HL-60 (cell line): ENCODE measurements at places on chromosomes 16 and 17.

GRCh38 chr16:1299012-1299867 is 10.2 kb upstream of the UBE2I start:
- no peak for DNase-seq

GRCh38 chr17:74858672-74859458 is 820 bp downstream of the GRIN2C start:
- no peak for DNase-seq

DNA sequence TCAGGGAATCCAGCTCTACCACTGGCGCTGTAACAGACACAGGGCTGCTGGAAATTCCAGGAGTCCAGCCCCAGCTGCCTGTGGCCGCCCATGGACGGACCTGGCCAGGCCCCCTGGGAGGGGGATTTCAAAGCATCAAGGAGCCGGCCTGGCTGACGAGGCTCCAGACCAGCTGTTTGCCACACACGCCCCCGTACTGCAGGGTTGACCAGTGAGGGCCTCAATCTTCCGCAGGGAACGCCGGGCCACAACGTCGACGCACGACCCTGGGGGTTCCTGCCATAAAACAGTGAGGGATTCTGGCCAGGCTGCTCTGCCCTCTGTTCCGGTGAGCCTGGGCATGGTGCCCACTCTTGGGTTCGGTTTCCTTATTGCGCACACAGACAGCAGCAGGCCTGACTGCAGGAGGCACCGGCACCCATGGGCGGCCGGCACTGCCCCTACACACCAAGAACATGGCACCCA is 3.7 kb downstream of the LMF1 start:
- DNase-seq = no peak

DNA sequence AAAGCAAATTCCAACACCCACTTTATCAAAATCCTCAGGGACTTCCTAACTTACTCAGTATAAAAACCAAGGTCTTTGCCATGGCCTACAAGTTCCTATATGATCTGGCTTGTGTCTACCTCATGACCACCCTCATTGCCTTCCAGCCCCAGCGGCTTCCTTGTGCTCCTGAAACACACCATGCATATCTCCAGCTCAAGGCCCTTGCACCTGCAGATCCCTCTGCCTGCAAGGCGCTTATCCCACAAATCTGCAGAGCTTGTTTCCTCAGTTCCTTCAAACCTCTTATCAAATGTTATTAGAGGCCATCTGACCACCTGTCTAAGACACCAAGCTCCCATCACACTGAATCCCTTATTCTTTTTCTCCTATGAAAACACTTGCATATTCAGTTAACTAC is 2.6 kb downstream of the BBS2 start:
- no peak for DNase-seq

- no peak for DNase-seq
Observed at GRCh38 chr16:89155851-89156739, 15.5 kb upstream of the CDH15 start.

DNA sequence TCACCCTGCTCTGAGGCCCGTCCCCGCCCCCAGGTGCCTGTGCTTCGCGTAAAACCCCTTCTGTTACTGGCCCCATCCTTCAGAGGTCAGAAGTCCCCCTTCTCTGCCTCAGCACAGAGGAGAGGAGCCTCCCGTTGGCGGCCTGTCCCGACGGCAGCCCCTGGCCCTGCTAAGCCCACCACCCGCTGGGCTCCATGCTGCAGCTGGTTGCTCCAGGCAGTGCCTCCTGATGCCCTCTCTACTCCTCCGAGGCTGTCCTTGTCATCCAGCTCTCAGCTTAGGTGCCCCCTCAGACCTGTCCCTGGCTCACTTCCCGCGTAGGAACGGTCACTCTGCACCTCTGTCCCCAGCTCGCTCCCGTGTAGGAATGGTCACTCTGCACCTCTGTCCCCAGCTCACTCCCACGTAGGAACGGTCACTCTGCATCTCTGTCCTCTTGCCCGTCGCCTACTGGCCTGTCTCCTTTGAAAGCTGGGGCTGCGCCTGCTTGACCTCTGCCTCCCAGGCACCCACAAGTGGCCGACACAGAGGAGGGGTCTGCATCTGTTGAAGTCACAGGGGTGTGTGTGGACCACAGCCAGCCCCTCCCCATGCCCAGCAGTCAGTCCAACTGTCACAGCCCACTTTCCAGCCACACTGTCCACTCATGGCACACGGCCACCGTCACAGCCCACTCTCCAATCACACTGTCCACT is 31.7 kb upstream of the ZC3H18 start:
- DNase-seq = no peak

DNA sequence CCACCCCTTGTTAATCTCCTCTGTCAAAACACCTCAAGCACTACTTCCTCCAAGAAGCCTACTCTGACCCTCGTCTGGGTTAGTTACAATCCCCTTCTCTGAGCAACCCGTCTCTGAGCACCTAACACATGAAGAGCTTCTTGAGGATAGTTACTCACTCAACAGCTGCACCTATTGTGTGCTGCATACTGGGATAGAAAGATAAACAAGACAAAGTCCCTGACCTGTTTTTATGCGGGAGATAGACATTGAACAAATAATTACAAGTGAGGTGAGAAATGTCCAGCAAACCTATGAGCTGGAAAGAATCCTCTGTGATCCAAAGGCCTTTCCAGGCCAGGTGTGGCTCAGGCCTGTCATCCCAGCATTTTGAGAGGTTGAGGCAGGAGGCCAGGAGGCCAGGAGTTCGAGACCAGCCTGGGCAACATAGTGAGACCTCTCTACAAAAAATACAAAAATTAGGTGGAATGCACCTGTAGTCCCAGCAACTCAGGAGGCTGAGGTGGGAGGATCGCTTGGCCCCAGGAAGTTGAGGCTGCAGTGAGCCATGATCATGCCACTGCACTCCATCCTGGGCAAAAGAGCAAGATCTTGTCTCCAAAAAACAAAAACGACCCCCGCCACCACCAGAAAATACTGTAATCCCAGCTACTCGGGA is 5.5 kb upstream of the ZNF771 start:
- no peak for DNase-seq

DNA sequence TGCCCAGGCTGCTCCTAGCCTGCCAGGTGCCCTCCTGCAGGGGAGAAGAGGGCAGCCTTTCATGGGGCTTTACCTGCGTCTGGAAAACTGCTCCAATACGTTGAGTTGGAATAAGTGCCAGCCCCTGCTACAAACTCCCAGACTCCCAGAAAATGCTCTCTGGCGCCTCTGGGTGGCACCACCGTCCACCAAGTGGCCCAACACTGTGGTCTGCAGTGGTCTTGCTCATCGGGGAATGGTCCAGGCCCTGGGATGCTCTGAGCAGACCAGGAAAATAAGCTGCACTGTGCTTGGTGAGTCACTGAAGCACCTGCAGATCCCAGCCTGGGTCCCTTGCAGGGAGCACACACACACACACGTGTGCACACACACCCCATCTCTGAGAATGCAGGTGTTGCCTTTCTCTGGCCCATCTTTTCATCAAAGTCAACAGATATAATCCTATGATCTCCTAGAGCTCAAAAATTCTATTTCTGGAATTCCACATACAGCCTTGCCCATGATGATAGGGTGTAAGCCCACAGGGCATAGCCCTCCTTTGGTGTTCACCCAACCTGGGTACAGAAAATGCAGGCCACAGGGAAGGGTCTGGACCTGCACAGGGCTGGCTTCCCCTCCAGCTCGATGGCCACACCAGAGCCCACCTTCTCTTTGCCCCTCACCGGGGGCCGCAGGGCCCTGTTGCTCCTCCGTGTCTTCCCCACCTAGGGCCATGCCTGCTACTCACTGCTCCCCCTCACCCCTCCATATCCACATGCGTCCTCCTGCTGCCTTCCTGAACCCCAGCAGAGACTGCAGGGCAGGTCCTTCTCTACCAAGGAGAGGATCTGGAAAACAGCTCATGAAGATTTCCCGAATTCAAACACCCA is 20.5 kb downstream of the CDIP1 start:
- peak; percentile 34 for DNase-seq

GRCh38 chr16:67167588-67167987 is 2.8 kb upstream of the NOL3 start:
- no peak for DNase-seq

- DNase-seq = no peak
Observed at GRCh38 chr16:14198572-14198971, 127.5 kb downstream of the MRTFB start.

DNA sequence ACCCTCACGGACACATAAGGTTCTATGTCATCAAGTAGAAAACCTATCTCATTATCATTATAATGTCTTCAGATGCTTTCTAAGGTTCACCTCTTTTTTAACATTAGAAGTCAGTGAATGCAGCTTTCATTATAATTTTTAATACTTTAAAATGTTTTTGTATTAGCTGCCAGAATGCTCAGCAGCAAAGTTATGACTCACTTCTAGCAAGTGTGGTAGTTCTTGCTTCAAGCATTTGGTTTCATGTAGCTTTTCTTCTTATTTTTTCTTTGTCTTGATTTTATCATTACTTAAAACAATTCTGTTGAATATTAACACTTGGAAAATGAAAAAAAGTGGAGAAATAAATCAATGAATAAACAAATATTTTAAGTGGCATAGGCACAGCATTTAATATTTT is 23.4 kb downstream of the LPCAT2 start:
- DNase-seq = no peak

DNA sequence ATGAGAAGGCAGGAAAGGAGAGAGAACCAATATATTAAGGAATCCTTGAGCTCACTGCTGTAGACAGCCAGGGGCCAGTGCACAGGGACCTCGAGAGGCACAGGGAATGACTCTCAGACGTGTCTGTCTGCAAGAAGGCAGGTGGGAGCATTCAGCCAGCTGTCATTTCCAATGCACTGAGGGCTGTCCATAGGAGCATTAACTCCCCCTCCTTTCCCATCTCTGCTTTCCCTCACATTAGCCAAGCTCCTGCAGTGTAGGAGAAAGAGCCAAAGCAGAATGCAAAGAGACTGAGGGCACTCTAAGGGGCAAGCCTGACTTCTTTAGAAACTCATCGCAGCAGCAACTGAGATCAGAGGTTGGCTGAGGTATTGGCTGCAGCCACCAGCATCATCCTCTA is 218.3 kb downstream of the CDH13 start:
- no peak for DNase-seq

- no peak for DNase-seq
Observed at GRCh38 chr16:53183442-53183841, 128.7 kb downstream of the CHD9 start.

DNA sequence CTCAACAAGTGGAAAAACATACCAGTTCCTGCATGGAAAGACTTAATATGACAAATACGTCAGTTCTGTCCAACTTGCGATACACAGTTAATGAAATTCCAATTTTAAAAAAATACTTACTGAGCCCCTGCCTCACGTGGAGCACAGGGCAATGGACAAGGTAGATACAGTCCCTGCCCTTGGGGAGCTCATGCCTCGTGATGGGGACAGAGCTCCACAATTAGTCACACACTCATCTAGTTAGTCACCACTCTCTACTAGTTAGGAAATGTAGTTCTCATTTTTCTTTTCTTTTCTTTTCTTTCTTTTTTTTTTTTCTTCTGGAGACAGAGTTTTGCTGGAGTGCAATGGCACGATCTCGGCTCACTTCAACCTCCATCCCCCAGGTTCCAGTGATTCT is 74.7 kb upstream of the CDH5 start:
- no peak for DNase-seq

DNA sequence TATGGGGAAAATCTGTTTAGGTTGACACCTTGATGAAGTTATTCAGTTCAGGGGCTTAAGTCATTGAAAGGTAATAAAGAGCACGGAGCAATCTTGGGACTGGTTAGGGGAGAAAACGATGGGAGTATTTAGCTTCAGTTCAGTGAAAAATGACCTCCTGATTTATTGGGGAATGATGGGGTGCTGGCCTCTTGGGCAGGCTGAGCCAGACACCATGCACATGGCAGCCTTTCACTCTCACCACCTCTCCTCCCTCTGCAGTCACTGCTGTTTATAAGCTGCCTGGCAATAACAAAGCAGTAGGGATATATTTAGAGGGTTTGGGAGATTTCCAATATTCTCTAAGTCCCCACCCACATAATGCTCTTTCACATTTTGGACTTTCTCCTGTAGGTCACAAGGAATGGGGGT is 140.5 kb upstream of the HS3ST2 start:
- DNase-seq = no peak

- DNase-seq = peak; percentile 54
Observed at GRCh38 chr17:35433075-35433894, 985 bp upstream of the SLFN12 start.

DNA sequence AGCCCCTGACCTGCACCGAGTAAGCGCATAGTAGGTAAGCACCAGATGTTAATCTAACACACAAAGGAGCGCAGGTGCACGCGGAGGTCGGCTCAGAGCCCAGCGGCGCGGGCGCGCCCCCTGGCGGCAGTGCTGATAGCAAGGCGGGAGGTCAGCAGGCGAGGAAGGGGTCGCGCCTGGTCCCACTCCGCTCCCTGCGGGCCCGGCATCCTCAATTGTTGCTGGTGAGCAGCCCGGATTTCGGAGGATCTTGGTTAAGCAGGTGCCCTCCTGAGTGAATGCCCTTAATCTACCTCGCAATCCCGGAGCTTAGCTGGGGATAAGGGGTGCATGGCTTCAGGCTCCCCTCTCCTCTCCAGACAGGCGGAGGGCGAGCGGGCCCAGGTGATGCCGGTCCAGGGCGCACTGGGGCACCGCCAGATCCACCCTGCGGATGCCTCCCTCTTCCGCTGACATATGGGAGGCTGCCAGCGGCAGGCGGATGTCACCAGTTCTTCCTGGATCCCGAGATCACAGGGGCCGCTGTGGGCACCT is 4.0 kb upstream of the WNT3 start:
- DNase-seq = peak; percentile 20

DNA sequence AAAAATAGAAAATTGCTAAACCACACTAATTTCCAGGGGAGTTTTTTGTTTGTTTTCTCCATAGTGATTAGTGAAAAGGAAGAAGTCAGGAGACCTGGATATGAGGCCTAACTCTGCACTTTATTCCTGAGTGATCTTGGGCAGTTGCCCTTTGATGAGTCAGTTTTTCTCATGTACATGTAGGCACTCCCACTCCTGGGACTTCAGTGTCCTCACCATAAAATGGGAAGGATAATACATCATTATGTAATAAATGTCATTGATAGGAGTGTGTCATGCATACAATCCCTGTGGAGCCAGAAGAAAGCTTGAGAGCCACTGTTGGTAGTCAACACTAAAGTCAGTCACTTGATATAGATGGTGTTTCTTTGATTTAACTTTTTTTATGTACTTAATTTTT is 32.5 kb downstream of the WIPF2 start:
- no peak for DNase-seq
